Left ventricle myocardium inferior (tissue), 1 donor: ENCODE measurements at places on chromosomes 7 and 10.
A peak's percentile ranks its signal among the peaks of the same experiment; 100 is the strongest.

DNA sequence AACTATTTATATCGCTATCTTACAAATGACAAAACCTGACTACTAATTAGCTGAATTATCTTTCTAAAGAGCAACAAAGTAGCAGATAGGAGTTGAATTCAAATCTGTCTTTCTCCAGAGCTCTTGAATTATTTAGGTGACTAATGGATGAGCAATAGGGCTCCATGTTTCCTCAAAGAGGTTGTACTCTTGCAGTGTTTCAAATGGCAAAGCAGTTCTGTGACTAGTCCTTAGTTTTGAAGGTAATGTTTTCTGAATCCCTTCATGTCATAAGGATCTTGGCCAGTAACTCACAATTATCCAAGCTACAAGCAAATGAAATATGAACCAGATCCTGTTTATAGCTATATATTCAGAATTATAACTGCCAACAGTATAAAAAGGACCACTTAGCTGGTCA is 999.7 kb downstream of the NRG3 start:
- no peak for DNase-seq

DNA sequence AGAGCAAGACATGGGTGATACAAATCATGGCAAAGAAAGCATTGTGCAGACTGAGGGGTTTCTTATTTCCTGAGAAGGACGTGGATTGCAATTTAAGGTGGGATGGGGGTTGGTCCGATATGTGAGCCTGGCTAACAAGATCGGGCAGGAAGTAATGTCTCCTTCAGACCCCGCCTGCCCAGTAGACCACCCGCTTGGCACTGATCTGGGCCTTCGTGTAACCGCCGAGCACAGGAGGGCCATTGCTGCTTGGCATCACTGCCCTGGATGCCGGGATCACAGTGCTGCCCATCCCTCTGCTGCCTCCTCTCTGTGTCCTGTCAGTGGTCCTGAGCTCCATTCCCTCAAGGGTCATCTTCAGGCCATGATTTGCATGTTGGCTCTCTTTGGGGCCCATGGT is 214.6 kb upstream of the ZNF32 start:
- DNase-seq: no peak

DNA sequence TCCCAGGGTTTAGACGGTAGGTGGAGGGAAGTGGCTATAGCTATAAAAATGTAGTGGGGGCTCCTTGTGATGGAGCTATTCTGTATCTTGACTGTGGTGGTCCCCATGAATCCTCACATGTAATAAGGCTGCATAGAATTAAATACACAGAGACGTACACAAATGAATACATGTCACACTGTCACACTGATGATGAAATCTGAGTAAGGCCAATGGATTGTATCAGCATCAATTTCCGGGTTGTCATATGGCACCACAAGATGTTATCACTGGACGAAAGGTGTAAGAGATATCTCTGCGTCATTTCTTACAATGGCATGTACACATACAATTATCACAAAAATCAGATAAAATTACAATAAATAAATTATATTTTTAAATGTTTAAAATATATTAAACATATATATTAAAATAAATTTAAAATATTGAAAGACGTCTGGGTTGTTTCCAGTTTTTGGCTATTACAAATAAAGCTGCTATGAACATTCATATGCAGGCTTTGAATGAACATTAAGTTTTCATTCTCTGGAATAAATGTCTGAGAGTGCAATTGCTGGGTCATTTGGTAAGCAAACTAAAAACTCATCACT is 38.1 kb downstream of the LEP start:
- no peak for DNase-seq

DNA sequence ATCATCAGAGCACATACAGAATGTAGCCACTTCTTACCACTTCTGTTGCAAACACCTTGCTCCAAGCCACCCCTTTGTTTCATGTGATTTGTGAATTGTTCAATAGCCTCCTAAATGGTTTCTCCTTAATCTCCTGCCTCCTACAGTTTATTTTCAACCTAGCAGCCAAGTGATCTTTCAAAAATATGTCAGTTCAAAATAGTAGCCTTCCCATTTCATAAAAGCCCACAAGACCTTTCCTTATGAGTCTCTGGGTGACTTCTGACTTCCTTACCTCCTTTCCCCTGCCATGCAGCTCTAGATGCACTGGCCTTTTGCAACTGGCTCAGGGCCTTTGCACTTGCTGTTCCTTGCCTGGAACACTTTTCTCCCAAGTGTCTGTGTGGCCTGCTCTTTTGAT is 4.8 kb downstream of the MINDY4 start:
- no peak for DNase-seq

GRCh38 chr10:69317175-69317604 is 38.9 kb downstream of the HK1 start:
- DNase-seq: no peak

GRCh38 chr10:1169981-1170866 is 114.0 kb downstream of the WDR37 start:
- DNase-seq: no peak

- no peak for DNase-seq
These were observed 112.8 kb downstream of the KLF6 start for GRCh38 chr10:3672220-3672619.

GRCh38 chr7:101099969-101100781 is 14.9 kb downstream of the TRIM56 start:
- peak; percentile 91 for DNase-seq

DNA sequence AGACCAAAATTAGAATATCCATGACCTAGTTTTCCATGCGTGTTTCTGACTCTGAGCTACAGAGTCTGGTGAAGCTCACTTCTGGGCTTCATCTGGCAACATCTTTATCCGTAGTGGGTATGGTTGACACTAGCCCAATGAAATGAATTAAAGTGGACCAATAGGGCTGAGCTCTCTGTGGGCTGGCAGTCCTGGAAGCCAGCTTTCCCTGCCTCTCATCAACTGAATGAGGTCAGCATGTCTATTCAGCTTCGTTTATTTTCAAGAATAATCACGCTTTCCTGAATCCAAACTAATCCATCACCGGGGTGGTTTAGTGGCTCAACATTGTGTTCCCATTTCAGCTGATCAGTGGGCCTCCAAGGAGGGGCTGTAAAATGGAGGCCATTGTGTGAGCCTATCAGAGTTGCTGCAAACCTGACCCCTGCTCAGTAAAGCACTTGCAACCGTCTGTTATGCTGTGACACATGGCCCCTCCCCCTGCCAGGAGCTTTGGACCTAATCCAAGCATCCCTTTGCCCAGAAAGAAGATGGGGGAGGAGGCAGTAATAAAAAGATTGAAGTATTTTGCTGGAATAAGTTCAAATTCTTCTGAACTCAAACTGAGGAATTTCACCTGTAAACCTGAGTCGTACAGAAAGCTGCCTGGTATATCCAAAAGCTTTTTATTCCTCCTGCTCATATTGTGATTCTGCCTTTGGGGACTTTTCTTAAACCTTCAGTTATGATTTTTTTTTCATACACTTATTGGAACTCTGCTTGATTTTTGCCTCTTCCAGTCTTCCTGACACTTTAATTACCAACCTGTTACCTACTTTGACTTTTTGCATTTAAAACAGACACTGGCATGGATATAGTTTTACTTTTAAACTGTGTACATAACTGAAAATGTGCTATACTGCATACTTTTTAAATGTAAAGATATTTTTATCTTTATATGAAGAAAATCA is 35.5 kb downstream of the CAV1 start:
- peak; percentile 28 for DNase-seq

GRCh38 chr10:69362471-69362954 is 54.2 kb downstream of the TACR2 start:
- DNase-seq: peak; percentile 69

DNA sequence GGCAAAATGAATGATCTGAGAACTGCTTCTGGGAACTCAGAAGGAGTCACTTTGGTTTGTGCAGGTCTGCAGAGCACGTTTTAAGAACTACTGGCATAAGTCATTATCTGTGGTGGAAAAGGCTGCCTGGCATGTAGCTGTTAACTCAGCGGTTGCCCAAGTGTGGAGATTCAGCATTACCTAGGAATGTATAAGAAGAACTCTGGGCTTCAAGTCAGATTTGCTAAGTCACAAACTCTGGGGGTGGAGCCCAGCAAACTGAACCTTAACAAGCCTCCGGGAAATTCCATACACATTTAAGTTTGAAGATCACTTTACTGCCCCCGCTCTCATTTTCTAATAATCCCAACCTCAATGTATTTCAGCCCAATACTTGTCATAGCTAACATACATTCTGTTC is 31.1 kb downstream of the PLXDC2 start:
- DNase-seq: no peak

GRCh38 chr10:1475098-1475591 is 262.2 kb downstream of the ADARB2 start:
- DNase-seq: no peak

DNA sequence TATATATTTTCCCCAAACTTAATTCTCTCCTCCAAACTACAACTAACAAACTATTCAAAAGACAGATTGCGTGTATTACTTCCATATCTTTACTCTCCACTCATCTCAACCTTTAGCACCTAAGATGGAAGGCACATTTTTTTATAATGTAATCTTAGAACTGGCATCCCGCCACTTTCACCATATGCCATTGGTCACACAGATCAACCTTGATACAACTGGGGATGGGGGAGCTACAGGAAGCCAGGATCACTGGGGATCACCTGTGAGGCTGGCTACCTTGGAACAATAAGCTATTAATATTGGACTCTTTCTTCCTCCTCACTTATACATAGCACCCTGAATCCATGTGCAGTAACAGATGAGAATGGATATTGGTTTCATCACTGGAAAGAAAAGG is 469.6 kb upstream of the LRRN3 start:
- no peak for DNase-seq

- no peak for DNase-seq
These were observed 71.8 kb downstream of the PFKFB3 start for GRCh38 chr10:6274484-6274883.

DNA sequence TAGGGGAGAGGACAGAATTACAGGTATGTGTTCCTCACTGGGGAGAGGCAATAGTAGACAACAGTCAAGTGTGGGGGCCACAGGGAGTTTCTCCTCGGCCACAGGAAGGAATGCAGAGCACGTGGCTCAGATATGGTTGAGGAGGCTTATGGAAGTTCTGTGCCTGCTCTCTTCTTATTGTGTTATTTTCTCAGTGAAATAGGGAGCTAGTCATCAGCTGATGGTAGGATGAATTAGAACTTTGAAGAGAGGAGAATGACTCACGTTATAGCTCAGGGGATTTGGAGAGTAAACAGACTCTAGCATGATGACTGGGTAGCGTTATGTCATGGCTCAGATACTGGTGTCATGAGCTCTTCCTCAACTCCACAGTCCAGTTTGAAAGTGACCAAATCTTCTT is 308.3 kb upstream of the IGFBP3 start:
- no peak for DNase-seq

- no peak for DNase-seq
These were observed 63.3 kb upstream of the ELMO1 start for GRCh38 chr7:37511915-37512314.

GRCh38 chr7:75993689-75994387 is 557 bp downstream of the TMEM120A start:
- DNase-seq: peak; percentile 78

DNA sequence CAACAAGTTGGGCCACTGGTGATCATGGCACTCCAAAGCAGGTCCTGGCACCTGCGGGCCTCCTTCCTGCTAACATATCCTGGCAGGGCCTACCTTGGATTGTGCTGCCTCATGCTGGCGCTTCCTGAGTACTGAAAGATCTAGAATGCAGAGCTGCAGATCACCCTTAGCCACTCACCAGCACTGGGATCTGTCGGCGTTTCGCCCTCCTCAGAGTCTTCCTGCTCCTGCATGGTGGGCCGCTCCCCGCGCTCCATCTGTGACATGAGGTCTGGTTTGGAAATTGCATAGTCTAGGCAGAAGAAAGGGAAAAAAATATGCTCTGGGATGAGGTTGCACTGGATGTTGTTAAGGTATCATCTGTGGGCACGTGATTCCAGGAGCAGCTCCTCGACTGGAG is 10.0 kb downstream of the ZNF777 start:
- DNase-seq: no peak

GRCh38 chr10:11009471-11010308 is 8.0 kb upstream of the CELF2 start:
- no peak for DNase-seq

GRCh38 chr7:77265666-77266065 is 66.0 kb upstream of the FGL2 start:
- no peak for DNase-seq

GRCh38 chr10:132392184-132392800 is 4.7 kb upstream of the PWWP2B start:
- DNase-seq: no peak

DNA sequence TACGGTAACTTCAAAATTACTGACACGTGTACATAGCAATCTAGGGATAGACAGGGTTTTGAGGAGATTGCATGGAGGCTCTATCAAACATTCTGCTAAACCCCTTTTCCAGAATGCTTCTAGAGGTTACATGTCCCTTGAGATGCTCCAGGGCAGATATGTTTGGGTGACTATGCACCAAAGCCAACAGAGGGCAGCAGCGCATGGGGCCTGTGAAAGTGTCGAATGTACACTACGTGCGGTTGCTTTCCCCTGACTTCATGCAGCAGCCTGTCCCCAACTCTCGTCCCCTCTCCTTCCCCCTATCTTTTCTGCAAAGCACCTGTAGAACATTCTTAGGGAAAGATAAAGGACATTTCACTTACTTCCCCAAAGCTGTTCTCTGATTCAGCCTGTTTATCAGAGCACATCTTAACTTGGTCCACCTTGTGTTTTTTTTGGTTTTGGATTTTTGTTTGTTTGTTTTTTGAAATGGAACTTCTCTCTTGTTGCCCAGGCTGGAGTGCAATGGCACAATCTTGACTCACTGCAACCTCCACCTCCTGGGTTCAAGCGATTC is 90.2 kb downstream of the UBE3C start:
- DNase-seq: no peak

GRCh38 chr10:69065406-69066361 is 22.2 kb upstream of the SRGN start:
- peak; percentile 55 for DNase-seq

DNA sequence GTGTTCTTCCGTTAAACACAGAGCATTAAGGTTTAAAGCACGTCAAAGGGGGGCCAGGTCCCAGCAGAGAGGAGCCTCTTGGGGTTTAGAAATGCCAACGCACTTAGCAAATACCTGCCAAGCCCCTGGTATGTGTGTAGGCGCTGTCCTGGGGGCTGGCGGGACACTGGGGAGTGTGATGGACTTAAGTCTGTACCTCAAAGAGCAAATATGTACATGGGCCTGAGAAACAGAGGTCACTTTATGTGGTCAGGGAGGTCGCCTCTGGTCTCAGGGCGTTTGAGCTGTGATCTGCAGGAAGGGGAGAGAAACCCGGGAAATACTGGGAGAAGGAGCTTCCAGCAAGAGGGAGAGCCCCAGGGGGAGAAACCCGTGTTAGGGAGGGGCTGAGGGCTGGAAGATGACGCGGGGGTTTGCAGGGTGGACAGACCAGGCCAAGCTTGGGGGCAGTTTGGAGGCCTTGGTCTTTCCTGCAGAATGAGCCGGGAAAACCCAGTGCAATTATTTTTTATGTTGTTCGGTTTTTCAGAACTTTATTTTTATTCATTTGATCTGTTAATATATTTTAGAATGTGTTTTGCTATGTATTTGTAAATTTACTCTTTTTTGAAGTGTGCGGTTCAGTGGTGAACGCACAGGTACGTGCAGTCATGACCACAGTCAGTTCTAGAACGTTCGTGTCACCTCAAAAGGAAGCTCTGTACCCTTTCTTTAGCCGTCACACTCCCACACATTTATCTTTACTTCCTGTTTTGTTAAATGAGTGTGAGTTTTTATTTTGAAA is 441.4 kb upstream of the FOXK1 start:
- DNase-seq: no peak
